ENCODE measurements at places on chromosomes 5 and 9.

DNA sequence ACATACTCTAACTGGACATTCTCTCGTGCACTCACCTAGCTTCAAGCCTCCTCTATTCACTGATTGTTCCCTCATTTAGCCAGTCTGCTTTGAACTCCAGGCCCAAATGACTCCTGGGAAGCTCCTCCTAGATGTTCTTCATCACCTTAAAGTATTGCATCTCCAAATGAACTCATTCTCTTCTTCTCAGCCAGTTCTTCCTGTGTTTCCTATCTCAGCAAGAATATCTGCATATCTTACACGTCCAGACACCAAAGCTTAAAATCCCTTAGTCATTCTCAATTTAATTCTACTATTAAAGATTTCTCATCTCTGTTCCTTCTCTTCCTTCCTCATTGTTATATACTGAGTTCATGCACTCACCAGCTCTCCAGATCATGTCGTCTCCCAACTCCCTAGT, 118.6 kb upstream of the DAB2 start:
- no peak for DNase-seq

DNA sequence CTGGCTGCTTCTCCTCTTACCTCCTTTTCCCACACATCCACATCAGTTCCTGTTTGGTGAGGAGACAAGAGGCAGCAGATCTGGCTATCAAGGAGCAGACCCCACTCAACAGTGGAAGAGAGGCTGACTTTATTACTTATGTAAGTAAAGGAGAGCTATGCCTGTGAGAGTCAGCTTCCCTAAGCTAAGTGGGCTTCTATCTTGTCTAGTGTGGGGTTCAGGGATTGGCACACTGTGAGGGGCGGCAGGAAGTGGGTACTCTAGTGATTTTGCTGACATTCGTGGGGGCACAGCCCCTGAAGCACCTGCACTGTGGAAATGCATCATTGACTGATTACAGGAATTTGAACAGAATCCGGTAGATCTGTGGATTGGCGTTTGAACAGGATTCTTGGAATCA, 163.5 kb upstream of the IRX1 start:
- DNase-seq: no peak

DNA sequence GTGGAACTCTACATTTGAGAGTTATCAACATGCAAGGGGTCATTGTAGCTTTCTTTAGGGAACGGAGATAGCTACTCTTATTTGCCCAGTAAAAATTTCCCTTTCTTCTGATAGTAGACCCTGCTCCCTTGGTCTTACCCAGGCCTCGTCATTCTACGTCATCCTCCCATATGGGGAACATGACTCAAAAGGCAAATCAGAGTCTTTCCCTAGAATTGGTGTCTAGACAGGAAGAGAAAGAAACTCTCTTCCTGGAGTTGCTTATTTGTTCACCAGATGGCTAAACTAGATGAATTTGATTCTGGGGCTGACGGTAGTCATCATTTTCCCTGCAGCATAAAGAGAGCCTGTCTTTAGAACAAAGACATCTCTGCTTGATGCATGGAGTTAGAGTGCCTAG, 12.2 kb upstream of the SLC38A9 start:
- DNase-seq: no peak

GRCh38 chr5:174376056-174376455, 330.6 kb downstream of the NSG2 start:
- DNase-seq: no peak

DNA sequence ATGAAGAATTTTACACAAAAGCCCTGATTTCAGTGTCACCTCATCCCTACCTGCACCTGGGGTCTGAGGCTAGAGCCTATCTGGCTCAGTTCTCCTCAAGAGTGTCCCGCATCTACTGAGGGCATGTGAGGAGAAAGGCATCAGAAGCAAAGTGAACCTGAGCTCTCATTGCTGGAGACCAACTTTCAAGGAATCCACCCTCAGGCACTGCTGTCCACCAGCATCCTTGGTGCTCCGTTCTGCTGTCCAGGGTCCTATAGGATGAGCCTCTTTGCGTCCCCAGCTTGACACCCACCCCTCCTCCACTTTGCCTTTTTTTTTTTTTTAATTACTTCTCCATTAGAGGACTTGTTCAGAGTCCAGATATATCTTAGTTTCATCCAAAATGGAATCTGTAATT, 49.5 kb downstream of the CAMSAP1 start:
- DNase-seq: no peak

GRCh38 chr9:94656200-94656599, 16.9 kb upstream of the FBP1 start:
- peak; percentile 21 for DNase-seq

GRCh38 chr5:145495196-145495595, 339.9 kb downstream of the PRELID2 start:
- no peak for DNase-seq

Data from NCI-H69 (cell line).